ENCODE measurements at places on chromosomes 5 and 9. TPM values are rescaled to one million over a fixed set of nuclear protein-coding genes. Genes with fewer than 3 reads are reported as not detected.

Gene ADGRV1
- total RNA-seq, result 1.7 TPM

DNA sequence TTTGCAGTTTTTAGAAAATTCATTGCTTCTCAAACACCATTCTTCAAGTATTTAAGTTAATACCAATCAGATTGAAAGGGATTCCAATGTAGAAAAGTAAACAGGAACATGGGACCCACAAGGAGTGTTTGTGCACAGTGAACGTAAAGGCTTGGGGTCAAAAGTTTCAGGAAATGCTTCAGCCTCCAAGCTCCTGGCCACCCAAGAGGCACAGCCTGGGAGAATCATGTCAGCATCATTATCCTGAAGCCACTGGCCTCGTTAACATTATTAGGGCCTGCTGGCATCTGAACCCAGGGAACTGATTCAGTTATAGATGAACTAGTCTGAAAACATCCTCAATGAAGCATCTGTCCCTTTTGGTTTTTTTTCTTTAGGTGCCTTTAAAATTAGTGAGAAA is 122.9 kb downstream of the NXNL2 start:
- DNase-seq, result no peak

DNA sequence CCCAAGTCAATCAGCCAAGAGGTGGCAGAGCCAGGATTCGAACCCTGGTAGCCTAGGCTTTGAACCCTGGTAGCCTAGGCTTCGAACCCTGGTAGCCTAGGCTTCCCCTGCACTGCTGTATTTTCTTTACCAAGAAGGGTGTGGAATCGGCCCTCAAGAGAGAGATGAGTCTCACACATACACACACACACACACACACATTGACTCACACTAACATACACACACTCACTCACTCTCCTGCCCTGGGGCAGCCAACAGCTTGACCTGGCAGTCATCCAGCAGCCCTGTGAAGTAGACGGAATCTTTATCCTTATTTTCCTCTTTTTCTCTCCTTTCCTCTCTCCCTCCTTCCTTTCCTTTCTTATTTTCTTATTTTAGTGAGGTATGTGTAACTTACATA is 55.4 kb upstream of the RPL26L1 start:
- DNase-seq, result no peak

- DNase-seq, result no peak
These were observed 75.8 kb downstream of the ARHGAP26 start for GRCh38 chr5:142845954-142846398.

DNA sequence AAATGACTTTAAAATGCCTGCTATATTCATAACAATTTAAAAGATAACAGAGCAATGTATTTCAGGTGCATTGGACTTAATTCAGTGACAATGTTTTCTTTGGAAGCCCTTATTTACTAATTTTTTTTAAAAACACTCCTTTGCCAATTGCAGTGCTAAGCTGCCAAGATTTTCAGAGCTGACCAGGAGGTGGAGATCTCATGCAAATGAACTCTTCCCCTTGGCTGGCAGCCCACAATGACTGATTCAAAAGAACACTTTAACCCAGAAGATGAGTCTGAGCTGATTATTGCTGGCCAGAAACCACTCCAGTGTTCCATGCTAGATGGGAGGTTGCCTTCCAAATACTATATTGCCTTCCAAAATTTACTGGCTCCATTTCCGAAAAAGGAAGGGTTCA is 128.3 kb upstream of the CCNH start:
- peak; percentile 82 for DNase-seq

GRCh38 chr5:160341309-160341870 is 29.0 kb upstream of the CCNJL start:
- no peak for DNase-seq

- DNase-seq, result no peak
These were observed 103.4 kb upstream of the RASEF start for GRCh38 chr9:83166372-83166771.

- no peak for DNase-seq
These were observed 3.6 kb downstream of the GOLPH3 start for GRCh38 chr5:32170303-32171151.

DNA sequence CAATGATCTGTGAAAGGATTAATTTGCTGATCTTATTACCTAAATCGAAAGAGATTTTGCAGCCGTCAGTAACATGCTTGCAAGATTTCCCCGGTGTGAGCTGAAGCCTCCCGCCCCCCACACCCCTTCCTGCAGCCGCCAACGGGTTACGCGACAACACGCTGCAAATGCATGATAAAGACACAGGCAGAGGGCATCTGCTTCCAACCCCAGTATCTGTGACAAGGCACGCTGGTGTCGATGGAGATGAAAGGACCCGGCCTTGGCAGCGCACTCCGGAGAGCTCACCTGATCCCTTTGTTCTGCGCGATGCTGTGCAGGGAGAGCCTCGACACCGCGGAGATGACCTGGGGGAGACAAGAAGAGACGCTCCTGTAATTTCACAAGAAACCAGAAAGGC is 122.9 kb upstream of the SARDH start:
- DNase-seq, result no peak

- no peak for DNase-seq
These were observed 42.9 kb downstream of the ZCCHC7 start for GRCh38 chr9:37163299-37163698.

DNA sequence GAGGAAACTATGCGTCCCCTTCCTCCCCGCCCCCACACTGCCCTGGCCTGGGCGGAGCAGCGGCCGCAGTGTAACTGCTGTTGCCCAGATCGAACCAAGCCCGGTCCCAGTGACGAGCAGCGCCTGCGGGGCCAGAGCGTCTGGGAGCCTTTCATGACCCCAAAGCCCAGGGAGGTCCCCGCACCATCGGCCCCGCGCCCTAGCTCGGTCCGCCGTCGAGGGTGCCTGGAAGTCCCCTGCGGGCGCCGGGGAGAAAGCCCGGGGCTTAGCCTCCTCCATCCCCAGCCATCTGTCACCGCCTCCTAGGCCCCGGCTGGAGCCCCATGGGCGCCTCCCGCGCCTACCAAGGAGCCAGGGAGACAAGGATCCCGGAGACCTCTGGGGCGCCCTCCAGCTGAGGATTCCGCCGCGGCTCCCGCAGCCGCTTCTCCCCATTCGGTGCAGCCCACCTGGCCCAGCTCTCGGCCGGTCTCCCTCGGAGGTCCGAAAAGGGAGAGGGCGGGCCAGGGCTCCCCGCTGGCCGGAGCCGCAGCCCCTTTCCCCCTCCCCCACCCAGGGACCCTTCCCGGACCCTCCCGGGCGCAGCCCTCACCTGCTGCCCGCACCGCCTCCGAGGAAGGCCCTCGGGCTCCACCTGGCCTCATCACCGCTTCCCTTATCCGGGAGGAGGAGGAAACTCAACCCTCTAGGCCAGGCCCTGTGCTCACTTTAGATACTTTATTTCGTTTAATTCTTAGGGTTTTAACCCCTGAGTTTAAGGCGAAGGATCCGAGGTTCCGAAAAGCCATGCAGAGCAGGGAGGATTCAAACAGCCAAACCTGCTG is 45.6 kb downstream of the APTX start:
- no peak for DNase-seq
